ENCODE measurements at places on chromosomes 7 and 10. TPM values are rescaled to one million over a fixed set of nuclear protein-coding genes. Genes with fewer than 3 reads are reported as not detected.

DNA sequence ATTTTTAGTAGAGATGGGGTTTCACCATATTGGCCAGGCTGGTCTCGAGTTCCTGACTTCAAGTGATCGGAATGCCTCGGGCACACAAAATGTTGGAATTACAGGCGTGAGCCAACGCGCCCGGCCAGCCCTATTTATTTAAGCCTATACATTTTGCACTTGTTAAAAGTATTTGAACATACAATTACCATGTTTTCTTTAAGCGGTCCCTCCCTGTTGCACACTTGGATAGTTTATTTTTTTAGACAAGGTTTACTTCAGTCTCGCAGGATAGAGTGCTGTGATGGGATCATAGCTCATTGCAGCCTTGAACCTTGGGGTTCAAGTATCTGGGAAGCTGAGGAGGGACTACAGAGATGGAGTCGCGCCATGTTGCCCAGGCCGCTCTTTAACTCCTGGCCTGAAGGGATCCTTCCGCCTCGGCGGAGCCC, 35.7 kb upstream of the SRRM3 start:
- no peak for DNase-seq
- peak overlapping the region; percentile 95 for H3K27ac ChIP-seq
- H3K4me3 ChIP-seq = peak overlapping the region; percentile 74
- H3K27me3 ChIP-seq = no peaks in the 10 kb centered on the region
- H3K36me3 ChIP-seq = no peaks in the 10 kb centered on the region

GRCh38 chr7:77799078-77799964, 748 bp downstream of the PHTF2 start:
- no peaks in the 10 kb centered on the region for H3K27me3 ChIP-seq
- peak overlapping the region; percentile 71 for H3K27ac ChIP-seq
- no peaks in the 10 kb centered on the region for H3K36me3 ChIP-seq
- DNase-seq = peak; percentile 54
- no peaks in the 10 kb centered on the region for H3K4me1 ChIP-seq

- no peak overlapping the region for H3K4me3 ChIP-seq
- H3K27ac ChIP-seq = no peak overlapping the region
- H3K36me3 ChIP-seq = no peaks in the 10 kb centered on the region
Observed at GRCh38 chr7:7857143-7857583, 111.4 kb upstream of the GLCCI1 start.

GRCh38 chr7:156174428-156174827, 362.2 kb upstream of the SHH start:
- no peak overlapping the region for H3K4me3 ChIP-seq
- no peaks in the 10 kb centered on the region for H3K27me3 ChIP-seq
- H3K27ac ChIP-seq = no peak overlapping the region
- no peak for DNase-seq
- no peaks in the 10 kb centered on the region for H3K36me3 ChIP-seq

GRCh38 chr7:128948312-128948973, 10.7 kb downstream of the IRF5 start:
- no peaks in the 10 kb centered on the region for H3K4me1 ChIP-seq
- no peak for DNase-seq
- H3K4me3 ChIP-seq = no peak overlapping the region
- no peaks in the 10 kb centered on the region for H3K27me3 ChIP-seq
- H3K27ac ChIP-seq = no peak overlapping the region
- H3K36me3 ChIP-seq = no peaks in the 10 kb centered on the region

DNA sequence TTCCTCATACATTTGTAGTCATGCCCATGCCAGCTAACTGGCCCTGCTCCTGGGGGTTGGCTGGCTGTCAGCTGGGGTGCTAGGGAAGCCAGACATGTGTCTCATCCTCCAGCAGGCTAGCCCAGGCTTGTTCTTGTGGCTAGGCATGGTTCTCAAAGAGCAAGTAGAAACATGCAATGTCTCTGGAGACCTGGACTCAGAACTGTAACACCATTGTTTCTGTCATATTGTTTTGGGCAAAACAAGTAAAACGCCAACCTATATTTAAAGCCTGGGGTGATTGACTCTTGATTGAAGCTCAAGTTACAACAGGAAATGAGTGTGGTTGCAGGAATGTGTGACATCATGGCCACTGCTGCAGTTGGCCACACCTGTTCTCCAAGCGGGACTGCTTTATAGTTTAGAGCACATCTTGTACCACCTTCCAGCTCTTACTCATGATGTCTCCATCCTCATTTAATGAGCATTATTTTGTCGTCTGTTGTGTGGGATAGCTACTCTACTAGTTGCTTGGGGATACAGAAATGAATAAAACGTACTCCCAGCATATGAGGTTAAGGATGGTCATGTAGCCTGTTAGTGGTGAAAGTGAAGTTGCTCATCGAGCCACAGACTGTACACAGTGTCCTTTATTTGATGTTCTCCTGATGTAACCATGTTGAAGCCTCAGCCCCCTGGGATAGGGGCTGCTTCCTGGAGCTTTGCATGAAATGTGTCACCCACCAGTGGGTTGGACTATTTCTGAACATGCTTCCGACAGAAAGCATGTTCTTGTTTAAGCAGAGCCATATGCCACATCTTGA, 168.4 kb downstream of the SORCS3 start:
- no peak overlapping the region for H3K27ac ChIP-seq
- no peaks in the 10 kb centered on the region for H3K36me3 ChIP-seq
- DNase-seq = no peak

DNA sequence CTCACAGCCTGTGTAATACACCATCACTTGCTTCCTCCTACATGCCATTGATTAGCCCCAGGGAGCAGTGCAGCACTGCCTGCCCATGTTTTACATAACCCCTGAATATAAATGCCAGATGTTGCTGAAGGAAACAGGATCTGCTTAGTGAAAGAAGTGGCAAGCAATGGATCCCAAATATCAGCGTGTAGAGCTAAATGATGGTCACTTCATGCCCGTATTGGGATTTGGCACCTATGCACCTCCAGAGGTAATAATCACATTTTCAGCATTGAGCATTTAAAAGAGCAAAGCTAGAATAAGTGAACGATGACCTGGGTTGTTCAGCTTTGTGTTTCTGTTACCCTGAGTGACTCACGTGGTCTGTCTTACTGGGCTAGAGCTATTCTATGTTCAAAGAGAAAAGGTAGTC, at the start of gene AKR1C4:
TSS of gene AKR1C4 (plus strand) at position 136 of the 412 bp plus-strand sequence. CDS start at position 167, 31 bp downstream.
- H3K4me3 ChIP-seq = no peak within 1 kb of the TSS
- H3K27ac ChIP-seq = no peak within 1 kb of the TSS
- no peak for DNase-seq
- peaks cover 9% of the 10 kb centered on the region for H3K4me1 ChIP-seq

DNA sequence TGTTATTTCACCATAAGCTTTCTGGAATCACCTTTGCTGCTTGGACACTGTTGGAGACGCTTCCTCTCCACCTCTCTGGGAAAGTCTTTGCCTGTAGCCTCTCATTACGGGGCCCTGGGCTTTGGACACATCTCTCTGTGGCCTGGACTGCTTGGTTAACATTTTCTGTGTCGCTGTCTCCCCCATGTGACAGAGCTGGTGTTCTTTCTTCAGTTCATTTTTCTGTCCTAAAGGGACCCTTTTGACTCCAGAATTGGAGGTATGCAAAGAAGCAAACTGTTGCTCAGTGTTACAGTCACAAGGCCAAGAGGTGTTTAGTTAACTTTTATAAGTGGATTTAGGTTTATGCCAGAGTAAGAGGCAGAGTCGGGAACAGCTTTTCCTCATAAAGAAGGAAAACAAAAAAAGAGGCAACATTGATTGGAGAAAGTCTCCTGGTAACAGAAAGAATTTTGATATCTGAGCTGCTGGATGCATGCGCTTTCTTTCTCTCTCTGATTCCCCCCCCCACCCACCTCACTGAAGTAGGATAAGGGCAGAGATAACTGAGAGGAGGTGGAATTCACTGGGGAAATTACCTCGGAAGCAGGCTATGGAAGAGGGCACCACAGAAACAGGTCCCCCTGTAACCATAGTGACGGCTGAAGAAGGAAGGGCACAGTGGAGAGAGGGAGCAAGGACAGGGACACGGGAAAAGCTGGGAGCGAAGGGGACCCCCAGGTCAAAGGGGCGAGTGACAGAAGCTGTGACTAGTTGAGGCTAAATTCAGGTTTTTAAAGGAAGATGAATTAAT, 57.8 kb downstream of the LGI1 start:
- H3K27ac ChIP-seq = no peak overlapping the region
- H3K4me1 ChIP-seq = no peaks in the 10 kb centered on the region
- DNase-seq = no peak
- no peaks in the 10 kb centered on the region for H3K36me3 ChIP-seq

- DNase-seq = no peak
- H3K4me3 ChIP-seq = no peak overlapping the region
- H3K27me3 ChIP-seq = no peaks in the 10 kb centered on the region
- H3K36me3 ChIP-seq = no peaks in the 10 kb centered on the region
Observed at GRCh38 chr10:71309919-71310318, 9.1 kb upstream of the SLC29A3 start.

- H3K4me1 ChIP-seq = peaks cover 23% of the 10 kb centered on the region
- H3K27me3 ChIP-seq = no peaks in the 10 kb centered on the region
- H3K4me3 ChIP-seq = peak overlapping the region; percentile 95
Observed at GRCh38 chr10:125823663-125824251, 411 bp downstream of the BCCIP start.

GRCh38 chr7:146709451-146710027, 592.9 kb downstream of the CNTNAP2 start:
- no peaks in the 10 kb centered on the region for H3K27me3 ChIP-seq
- no peak overlapping the region for H3K4me3 ChIP-seq
- peaks cover 5% of the 10 kb centered on the region for H3K4me1 ChIP-seq
- H3K27ac ChIP-seq = no peak overlapping the region
- peak; percentile 3 for DNase-seq
- H3K36me3 ChIP-seq = no peaks in the 10 kb centered on the region

- H3K27ac ChIP-seq = no peak overlapping the region
- H3K4me1 ChIP-seq = no peaks in the 10 kb centered on the region
- DNase-seq = no peak
Observed at GRCh38 chr7:8783229-8783628, 349.8 kb downstream of the NXPH1 start.

GRCh38 chr7:102469351-102469971, 4.7 kb downstream of the LRWD1 start:
- peaks cover 6% of the 10 kb centered on the region for H3K4me1 ChIP-seq
- no peak overlapping the region for H3K27ac ChIP-seq
- no peaks in the 10 kb centered on the region for H3K27me3 ChIP-seq
- no peaks in the 10 kb centered on the region for H3K36me3 ChIP-seq

DNA sequence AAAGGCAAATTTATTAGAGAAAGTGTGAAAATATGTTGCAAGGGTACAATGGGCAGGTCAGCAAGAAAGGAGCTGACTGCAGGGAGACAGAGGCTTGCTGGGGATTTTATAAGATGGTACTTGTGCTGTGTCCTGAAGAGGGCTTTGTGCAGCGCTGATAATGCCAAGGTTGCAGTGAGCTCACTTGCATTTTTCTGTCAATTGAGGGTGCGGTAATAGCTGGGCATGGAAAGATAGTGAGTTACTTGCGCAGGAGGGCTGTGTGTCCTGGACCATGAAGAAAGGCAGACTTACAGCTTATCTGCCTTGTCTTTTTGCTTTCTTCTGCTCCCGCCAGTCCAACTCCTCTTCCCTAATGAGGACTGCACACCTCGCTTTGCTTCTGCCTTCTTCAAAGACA, 12.5 kb downstream of the CDC123 start:
- no peaks in the 10 kb centered on the region for H3K4me1 ChIP-seq
- H3K27ac ChIP-seq = no peak overlapping the region
- H3K36me3 ChIP-seq = no peaks in the 10 kb centered on the region

DNA sequence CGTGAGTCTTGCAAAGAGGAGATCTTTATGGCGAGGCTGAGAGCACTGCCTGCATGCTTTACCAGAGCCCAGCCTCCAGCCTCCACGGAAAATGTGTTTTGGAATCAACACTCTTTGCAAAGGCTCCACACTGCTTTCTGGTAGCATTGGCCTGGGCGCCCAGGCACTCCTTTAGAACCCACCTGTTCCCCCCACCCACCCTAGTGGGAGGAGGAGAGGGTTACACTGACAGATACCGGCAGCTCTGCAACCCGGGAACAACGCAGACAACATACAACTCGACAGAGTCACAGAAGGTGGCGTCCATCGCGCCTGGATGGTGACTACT, 5.5 kb upstream of the MNX1 start:
- no peaks in the 10 kb centered on the region for H3K4me1 ChIP-seq
- no peak overlapping the region for H3K27ac ChIP-seq
- no peaks in the 10 kb centered on the region for H3K36me3 ChIP-seq
- H3K27me3 ChIP-seq = no peaks in the 10 kb centered on the region

DNA sequence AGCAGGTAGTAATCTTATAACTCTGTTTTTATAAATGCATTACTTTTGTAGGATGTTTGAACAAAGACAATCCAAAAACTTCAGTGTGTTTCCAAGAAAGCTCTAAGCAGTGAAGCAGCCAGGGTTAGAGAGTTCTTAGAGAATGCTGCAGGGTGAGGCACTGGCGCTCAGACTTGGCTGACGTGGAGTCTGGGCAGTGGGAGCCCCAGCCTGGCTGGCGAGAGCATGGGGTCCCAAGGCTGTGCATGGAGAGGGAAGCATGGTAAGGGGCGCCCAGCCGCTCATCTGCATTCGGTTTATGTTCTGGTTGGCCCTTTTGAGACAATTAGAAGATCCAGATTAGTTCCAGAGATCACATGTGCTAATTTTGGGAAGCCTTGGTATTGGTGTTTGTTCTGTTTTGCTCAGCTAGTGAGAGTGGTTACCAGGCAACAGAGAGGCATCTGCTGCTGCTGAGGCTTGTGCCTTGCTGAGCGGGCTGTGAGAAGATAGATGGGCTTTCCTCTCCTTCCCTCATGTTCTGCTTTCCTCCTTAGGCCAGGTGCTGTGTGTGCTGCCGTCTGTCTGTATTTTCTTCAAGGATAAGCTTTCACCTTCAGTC, 10.3 kb downstream of the SUN1 start:
- no peak overlapping the region for H3K27ac ChIP-seq
- no peak for DNase-seq
- H3K4me3 ChIP-seq = no peak overlapping the region
- no peaks in the 10 kb centered on the region for H3K27me3 ChIP-seq
- no peaks in the 10 kb centered on the region for H3K4me1 ChIP-seq

DNA sequence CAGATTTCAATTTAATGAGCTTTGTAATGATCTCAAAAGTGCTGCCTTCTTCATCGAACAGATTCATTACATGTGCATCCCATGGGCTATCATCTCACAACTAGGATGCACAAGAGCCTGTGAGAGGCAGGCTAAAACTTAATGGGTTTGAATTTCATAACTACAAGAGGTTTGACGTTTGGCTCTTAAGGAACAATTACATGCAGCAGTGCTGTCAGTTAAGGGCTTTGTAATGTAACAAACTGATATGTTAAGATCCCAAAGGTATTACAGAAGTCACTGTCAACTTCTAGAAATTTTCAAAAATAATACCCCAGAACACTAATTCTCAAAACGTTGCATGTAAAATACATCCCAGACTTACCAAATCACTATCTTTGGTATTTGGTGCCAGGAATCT, 33.2 kb downstream of the KIF20B start:
- no peak overlapping the region for H3K4me3 ChIP-seq
- no peaks in the 10 kb centered on the region for H3K27me3 ChIP-seq
- DNase-seq = no peak
- no peaks in the 10 kb centered on the region for H3K4me1 ChIP-seq

- no peaks in the 10 kb centered on the region for H3K36me3 ChIP-seq
- peak overlapping the region; percentile 34 for H3K4me3 ChIP-seq
- peaks cover 40% of the 10 kb centered on the region for H3K4me1 ChIP-seq
- H3K27me3 ChIP-seq = peaks cover 24% of the 10 kb centered on the region
- no peak overlapping the region for H3K27ac ChIP-seq
Observed at GRCh38 chr10:8049865-8050555, 4.5 kb upstream of the GATA3 start.

EIF5AL1 gene
- total RNA-seq = 0.40 TPM

ARMC3 gene
- 0.25 TPM for total RNA-seq

MAP3K8 gene
- 2.8 TPM for total RNA-seq

COL26A1 gene
- total RNA-seq = 0.38 TPM

ACHE gene
- total RNA-seq = 4.3 TPM

GPC2 gene
- total RNA-seq = 2.5 TPM

GLI3 gene
- total RNA-seq = 2.5 TPM

ZNF277 gene
- 25.3 TPM for total RNA-seq

PILRA gene
- 7.6 TPM for total RNA-seq
